ENCODE measurements at places on chromosomes 2 and 18. TPM values are rescaled to one million over a fixed set of nuclear protein-coding genes. Genes with fewer than 3 reads are reported as not detected.
A peak's percentile ranks its signal among the peaks of the same experiment; 100 is the strongest.

DNA sequence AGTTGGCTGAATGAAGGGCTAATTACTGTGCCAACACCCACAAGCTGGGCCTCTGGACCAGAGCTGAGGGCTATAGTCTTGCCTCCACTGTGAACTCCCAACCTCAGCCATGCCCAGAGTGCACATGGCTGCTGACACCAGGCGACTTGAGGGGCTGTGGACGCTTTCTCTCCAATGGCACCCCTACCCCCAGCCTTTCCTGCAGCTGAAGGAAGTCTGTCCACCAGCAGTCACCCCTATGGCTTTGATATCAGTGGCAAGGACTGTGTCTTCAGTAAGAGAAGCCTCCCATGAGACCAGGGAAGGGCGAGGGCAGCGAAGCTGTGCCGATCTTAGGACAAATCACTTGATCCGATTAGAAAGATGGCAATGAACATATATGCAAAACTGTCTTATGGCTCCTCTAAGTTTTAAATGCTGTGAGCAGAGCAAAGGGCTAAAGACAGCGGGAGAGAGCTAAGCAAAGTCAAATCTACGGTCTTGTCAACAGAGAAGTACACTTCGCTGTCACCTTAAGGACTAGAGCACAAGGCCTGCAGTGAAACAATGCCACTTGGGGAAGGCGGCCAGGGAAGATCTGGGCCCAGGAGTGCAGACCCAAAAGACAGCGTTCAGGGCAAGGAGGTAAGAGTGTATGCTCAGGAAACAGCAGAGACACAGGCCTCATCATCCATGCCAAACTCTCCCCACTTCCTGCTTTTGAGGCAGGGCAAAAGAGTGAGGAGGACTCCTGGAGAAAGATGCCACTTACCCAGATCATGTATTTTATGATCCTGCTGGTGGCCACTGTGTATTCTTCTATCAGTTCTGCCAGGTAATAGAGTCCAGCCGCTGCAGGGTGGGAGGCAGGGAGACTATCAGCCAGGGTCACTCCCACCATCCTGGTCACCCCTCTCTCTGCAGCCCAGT is 1.5 kb downstream of the TEX261 start:
- H3K27me3 ChIP-seq: no peaks in the 10 kb centered on the region
- H3K36me3 ChIP-seq: peaks cover 2% of the 10 kb centered on the region
- DNase-seq: no peak
- peaks cover 7% of the 10 kb centered on the region for H3K4me1 ChIP-seq
- H3K27ac ChIP-seq: peak overlapping the region; percentile 81

The DSC3 gene
- 0.23 TPM for total RNA-seq

The SLC14A1 gene
- 1.2 TPM for total RNA-seq

DNA sequence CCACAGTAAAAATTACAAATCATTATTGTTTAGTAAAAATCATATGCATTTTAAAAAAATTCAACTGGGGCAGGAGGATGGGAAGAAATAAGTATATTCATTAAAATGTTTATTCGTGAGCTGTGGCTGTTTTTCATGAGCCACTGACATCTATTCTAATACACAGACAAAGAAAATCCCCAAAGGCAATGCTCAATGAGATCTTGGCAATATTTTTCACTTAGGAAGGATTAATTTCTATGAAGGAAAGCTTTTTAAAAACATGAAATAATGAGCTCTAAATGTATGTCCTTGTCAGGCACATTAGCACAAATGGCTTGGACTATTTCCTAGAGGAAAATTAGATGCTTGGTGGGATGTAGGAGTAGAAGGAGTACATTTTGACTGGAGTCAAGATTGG is 262.0 kb upstream of the MMADHC start:
- no peak overlapping the region for H3K4me3 ChIP-seq
- no peaks in the 10 kb centered on the region for H3K4me1 ChIP-seq
- H3K27me3 ChIP-seq: no peaks in the 10 kb centered on the region
- no peak for DNase-seq
- no peak overlapping the region for H3K27ac ChIP-seq

The C2orf78 gene
- total RNA-seq: not detected

DNA sequence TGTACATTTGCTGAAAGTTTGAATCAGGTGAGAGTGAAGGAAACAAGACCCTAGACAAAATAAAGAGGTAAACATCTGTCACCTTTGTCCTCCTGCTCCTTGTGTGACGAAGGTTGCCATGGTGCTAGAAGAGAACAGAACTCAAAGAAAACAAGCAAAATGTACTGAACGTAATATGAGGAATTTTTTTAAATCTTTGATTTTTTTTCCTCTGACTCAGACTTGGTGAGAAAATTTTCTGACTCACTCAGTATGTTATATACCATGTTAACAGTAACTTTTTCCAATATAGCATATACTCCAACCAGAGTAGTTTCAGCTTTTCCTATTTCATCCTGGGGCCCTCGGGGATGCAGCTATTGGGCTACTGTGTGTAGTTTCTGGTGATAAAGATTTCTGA is 2114.6 kb upstream of the PIK3C3 start:
- no peak overlapping the region for H3K27ac ChIP-seq
- H3K36me3 ChIP-seq: no peaks in the 10 kb centered on the region
- no peak for DNase-seq
- H3K4me1 ChIP-seq: peaks cover 2% of the 10 kb centered on the region

All from Panc1 (cell line).